ENCODE measurements at places on chromosomes 3 and 15.

DNA sequence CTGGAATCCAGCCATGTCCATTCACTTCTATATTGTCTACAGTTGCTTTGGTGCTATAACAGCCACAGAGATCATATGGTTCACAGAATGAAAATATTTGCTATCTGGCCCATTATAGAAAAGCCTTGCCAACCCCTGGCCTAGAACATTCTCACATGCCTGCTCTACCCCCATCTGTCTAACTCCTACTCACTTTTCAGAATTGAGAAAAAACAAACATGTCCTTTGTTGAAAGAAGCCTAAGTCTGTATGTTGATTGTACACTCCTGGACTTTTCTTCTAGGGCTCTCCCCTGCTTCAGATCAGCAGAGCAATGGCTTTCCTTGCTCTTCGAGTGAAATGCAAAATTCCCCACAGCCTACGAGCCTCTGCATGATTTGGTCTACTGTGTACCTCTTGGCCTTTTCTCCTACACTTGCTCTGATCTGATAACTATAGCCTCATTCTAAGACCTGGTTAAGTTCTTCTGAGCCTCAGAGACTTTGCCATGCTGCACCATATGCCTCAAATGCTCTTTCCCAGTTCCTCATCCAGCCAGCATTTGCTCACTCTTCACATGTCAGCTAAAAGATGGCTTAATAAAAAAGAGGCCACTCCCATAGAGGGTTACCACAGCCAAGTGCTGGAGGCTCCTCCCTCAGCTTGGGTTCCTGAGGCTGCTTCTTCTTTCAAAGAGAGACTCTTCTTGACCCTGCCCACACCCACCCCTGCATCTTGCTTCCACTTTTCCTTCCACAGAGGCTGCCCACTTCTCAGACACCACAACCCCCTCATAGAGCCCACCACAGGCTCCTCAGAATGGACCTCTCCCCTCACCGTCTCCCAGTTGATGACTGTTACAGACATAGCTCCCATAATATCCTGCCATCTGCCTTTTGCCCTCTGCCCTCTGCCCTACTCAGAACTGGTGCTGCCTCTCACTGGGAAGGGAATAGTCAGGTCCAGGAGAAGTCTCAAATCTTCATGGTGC is 22.9 kb upstream of the DCLK3 start:
- DNase-seq, result no peak

- no peak for DNase-seq
These were observed 78.3 kb upstream of the HES1 start for GRCh38 chr3:194057570-194058188.

- DNase-seq, result no peak
These were observed 49.8 kb downstream of the EXOG start for GRCh38 chr3:38545983-38546382.

DNA sequence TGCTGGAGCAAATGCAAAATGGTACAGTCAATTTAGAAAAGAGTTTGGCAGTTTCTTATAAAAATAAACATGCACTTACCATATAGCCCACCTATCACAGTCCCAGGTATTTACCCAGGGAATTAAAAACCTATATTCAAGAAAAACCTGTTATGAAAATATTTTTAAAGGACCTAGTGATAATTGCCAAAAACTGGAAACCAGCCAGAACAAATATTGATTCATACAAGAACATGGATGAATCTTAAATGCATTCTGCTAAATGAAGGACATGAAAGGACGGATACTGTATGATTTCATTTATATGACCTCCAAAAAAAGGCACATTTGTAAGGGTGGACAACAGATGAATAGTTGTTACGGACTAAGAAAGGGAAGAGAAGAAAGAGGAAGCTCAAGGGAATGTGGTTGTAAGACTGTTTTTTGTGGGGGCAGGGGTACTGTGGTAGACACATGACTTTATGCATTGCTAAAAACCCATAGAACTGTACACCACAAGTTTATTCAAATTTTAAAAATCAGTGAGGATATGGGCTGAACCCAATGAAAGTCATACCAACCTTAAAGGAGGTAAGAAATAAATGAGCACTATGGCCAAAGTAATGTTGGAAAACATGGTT is 61.0 kb downstream of the ZBBX start:
- no peak for DNase-seq

DNA sequence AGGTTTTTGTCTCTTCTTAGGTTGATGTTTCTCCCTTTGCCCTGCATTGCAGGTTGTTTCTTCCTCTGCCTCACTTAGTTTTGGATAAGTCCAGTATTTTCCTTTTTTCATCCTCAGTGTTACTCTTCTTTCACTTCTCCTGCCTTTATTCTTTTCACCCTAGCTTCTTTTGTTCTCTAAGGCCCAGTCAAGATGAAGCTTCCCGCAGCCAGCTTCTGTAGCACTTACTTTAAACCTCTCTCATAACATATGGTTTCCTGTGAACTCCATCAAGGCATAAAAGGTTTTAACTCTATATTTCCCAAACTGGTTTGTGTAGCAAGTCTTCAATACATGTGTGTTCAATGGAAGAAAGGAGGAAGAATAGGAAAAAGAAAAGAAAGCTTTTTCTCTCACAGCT is 54.1 kb downstream of the TP63 start:
- DNase-seq, result no peak

DNA sequence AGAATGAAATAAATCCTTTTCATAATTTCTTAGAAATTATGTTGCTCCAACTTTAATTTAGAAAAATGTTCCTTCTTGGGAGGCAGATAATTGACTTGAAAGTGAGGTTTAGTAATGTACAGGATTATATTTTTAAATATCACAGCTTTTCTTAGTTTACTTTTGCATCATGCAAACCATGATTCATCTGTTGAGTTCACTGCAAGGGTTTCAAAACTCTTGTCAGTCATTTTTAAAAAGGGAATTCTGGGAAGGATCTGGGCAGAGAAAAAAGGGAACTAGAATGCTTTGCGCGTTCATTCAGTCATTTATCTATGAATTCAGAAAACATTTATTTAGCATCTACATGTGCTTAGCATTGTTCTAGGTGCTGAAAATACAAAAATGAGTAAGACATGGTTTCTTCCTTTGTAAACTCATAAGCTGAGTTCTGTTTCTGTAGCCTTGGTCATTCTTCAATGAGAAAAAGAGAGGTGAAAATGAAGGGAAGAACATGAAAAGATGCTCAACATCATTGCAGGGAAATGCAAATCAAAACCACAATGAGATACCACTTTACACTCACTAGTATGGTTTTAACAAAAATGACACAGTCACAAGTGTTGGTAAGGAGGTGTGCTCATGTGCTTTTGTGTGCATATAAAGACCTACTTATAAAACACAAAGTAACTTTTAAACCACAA is 209.1 kb downstream of the NR1D2 start:
- DNase-seq, result peak; percentile 67

- no peak for DNase-seq
These were observed 195.8 kb downstream of the BBX start for GRCh38 chr3:107718547-107718946.

DNA sequence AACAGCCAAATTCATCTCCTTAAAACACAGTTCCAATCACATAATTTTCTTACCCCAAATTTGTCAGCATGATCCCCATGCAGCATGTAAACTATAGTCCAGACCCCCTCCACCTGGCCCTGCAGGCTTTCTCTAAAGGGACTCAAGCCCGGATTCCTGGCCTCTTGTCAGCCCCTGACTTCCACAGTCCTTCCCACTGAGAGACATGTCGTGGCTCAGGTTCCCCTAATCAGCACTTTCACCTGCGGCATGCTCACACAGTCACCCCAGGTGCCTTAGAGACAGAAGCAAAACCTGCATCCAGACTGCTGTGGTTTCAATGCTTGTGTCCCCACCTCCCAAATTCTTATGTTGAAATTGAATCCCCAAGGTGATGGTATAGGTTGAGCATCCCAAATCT is 372.7 kb upstream of the ATP10A start:
- no peak for DNase-seq

DNA sequence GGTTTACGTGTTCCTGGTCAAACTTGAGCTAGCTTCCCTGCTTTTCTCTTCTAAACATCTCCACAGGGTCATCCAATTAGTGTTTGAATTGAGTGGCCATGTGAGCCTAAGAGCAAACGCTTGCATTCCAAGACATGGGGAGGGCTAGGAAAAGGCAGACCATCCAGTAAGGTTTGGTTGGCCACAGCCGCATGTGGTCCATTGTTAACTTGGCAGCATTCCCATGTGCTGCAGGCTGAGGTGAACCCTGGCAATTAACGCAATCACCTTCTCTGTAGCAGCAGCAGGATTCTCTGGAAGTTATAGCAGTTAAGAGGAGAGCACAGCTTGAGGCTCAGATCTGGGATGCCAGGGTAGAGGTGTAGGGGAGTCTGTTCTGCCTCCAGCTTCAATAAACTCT is 502.2 kb upstream of the LMCD1 start:
- no peak for DNase-seq

DNA sequence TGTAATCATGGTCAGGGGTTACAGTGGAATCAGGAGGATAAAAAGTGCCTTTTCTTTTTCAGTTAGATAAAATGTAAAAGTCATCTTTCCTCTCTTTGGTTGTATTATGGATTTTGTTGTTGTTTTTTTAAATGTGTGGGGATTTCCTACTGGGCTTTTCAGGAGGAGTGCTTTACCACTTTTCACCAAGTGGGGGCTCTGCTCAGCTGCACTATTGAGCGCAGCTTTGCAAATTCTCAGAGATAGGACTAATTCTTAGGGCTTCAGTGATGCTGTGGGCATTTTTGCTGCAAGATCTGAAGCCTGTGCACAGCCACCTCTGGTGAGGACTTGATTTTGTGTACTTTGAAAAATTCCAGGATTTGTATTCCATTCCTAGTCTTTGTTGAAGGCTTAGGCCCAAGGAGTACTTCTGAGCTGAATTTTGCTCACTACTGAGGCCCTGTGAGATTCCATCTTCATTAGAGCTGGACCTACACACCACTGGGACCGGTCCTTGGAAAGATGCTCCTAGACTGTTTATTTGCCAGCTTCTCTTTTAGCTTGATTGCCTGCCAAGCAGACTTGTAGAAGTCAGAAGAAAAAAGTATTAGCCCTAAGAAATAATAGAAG is 7.5 kb downstream of the GNB5 start:
- DNase-seq, result peak; percentile 20

GRCh38 chr15:95025924-95026728 is 794.8 kb downstream of the MCTP2 start:
- peak; percentile 26 for DNase-seq

DNA sequence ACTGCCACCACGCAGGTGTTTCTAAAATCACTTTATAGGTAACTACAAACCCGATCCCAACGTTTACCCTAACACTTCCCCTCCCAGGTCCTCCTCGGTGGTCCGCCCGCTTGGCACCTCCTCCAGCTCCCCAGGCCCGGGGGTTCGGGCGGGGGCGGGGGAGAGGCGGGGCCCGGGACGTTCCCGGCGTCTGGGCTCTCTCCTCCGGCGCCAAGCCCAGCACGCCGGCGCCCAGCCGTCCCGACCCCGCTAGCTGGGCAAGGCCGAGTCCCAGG is 562 bp downstream of the CGGBP1 start:
- no peak for DNase-seq

- no peak for DNase-seq
These were observed 16.0 kb upstream of the MYO1E start for GRCh38 chr15:59388670-59389069.

DNA sequence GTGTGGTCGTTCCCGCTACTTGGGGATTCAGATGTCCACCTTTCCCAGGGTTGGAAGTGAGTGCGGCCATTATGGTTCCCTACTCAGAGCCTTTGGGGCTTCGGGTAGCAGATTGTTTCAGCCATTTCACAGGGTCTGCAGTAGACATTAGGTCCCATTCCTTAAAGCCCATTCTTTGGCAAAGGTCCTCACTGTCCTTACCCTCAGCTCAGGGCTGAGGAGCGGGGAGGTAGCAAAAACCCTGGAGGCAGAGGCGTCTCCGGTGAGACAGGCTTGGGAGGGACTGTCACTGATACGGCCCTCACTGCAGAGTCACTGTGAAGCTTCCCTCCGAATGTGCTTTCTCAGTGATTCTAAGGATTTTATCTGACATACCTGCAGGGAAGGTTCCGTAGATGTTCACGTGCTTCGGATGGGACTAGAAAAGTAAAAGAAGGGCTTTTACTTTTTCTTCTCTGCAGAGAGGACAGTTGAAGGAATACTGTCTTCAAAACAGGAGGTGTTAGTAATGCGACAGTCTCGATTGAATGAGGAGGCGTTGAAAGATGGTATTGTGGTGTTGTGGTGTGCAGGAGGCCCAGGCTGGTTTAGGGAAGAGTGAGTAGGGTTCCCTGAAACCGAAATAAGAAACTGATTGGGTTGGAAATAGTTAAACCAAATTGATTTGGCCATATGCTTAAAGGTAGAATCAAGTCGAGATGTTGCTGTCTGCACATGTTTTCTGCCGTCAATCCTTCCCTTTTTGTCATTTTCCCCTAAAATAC is 630 bp downstream of the ATP6V1A start:
- DNase-seq, result peak; percentile 50

DNA sequence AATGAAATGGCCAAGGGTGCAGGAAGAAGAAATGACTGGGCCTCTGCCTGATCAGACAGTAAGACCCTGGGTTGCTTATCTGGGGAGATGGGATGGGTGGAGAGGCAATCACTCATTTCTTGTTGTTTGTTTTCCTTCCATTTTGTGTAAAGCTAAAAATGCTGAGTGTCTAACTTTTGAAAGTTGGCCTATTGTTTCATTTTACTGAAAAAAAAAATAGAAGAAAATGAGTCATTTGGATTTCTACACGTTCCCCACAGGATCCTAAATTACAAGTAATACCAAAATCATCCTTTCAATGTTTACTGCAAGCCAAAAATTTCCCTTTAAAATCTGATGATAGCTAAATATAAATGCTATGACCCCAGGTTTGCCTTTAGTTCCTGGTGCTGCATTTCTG is 30.6 kb downstream of the PTX3 start:
- no peak for DNase-seq

DNA sequence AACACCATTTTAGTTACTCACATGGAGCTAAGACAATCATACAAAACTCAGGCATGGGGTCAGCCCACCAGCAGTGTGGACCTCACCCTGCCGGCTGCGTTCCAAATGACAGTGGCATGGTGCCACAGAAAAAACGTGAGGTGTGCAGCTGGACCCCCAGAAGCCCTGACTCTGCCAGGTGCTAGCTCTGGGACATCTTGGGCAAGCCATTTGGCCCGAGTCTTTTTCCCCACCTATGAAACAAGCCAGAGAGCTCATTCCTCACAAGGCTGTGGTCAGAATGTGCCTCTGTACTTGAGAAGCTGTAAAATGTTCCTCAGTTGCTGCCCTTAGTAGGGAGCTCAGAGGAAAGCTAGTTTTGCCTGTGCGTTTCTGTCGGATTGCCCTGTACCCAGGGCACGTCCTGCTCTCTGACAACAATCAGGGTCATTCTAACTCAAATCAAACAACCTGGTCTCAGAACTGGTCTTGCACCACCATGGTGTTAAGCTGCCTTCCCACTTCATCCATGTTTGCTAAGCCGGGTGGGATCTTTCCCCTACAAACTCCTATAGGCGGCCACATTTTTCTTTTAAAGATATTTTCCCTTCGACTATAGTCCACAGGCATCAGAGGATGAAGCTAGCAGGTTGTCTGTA is 44.9 kb downstream of the LIPC start:
- DNase-seq, result no peak

GRCh38 chr15:70531576-70531975 is 231.8 kb downstream of the UACA start:
- no peak for DNase-seq

GRCh38 chr3:33006571-33007286 is 55.3 kb downstream of the CCR4 start:
- DNase-seq, result peak; percentile 30

- DNase-seq, result no peak
These were observed 16.8 kb downstream of the IL17RB start for GRCh38 chr3:53863145-53863544.
